ENCODE measurements at places on chromosomes 6 and 20. TPM values are rescaled to one million over a fixed set of nuclear protein-coding genes. Genes with fewer than 3 reads are reported as not detected.

DNA sequence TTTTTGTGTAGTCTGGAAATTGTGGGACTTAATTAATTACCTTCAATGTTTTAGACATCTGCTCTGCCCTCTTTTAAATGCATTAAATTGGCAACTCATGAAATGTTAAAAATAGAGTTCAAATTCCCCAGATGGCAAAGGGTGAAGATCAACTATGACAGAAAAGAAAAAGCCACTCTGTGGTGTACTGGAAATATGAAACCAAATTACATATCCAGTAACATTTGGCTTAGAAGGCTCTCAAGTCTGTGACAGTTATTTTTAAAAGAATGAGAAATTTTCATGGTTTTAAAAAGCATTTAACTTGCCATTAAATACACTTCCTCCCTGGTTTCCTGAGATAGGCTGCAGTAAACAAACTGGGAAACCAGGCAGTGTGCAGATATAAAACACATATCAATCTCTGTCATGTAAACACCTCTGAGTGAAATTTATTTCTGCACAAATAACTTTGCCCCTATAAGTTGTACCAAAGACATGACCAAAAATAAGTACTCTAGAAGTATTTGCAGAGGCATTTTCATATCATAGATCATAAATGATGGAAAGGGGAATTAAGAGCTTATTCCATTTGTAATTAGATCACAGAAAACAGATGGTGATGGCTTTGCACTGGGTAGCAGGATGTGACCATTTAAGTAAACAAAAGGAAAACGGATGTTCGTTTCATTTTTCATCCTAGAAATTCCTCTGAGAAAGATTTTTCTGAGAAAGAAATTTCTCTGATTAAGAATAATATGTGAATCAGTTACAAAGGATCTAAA is 360.1 kb downstream of the SAMD5 start:
- DNase-seq, result peak; percentile 63

DNA sequence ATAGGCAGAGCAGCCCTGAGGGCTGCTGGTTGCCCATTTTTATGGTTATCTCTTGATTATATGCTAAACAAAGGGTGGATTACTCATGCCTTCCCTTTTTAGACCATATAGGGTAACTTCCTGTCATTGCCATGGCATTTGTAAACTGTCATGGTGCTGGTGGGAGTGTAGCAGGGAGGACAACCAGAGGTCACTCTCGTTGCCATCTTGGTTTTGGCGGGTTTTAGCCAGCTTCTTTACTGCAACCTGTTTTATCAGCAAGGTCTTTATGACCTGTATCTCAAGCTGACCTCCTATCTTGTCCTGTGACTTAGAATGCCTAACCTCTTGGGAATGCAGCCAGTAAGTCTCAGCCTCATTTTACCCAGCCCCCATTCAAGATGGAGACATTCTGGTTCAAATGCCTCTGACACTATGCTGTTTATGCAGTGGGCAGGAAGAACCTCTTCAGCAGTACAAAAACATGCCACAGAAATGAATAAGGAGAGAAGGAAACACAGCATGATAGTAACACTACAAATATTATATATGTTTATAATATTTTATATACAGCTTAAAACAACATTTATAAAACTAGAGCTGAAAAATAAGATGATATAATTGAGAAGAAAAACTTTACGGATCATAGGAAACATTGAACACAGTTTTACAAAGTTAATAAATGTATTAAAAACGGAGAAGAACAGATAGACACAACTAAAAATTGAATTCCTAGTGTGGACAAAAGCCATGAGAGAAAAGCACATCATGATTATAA is 58.9 kb upstream of the SAMD5 start:
- DNase-seq, result no peak

DNA sequence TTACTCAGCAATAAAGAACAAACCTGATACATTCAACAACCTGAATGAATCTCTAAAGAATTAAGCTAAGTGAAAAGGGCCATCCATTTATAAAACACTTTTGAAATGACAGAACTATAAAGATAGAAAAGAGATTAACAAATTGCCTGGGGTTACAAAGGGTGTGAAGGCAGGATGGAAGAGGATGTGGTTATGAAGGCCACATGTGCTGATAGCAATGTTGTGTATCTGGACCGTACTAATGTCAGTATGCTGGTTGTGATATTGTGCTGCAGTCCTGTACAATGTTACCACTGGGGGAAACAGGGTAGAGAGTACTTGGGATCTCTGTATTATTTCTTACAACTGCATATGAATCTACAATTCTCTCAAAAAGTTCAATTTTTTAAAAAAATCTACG is 36.4 kb downstream of the ELOVL5 start:
- no peak for DNase-seq

The KCNK5 gene
- total RNA-seq, result 6.1 TPM

GRCh38 chr6:129292836-129293235 is 409.9 kb downstream of the LAMA2 start:
- DNase-seq, result no peak

DNA sequence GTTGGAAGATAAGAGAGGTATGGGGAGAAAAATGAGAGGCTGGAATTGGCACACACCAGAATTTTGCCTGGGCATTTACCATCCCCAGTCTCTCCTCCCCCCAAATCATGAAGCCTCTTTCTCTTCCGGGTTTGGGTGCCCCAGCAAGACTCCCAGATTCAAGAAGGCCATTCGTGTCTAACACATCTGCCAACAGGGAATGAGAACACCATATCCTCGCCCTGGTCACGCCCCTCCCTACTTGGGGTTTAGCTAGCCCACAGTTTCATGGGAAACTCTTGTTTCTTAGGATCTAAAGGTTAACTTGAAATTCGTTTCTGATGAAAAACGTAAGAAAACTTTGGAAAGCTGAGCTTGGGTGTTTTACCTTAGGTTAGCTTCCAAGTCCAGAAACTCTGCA is 105.5 kb upstream of the TMEM170B start:
- DNase-seq, result no peak

GRCh38 chr6:98498144-98498775 is 336.1 kb upstream of the POU3F2 start:
- no peak for DNase-seq

DNA sequence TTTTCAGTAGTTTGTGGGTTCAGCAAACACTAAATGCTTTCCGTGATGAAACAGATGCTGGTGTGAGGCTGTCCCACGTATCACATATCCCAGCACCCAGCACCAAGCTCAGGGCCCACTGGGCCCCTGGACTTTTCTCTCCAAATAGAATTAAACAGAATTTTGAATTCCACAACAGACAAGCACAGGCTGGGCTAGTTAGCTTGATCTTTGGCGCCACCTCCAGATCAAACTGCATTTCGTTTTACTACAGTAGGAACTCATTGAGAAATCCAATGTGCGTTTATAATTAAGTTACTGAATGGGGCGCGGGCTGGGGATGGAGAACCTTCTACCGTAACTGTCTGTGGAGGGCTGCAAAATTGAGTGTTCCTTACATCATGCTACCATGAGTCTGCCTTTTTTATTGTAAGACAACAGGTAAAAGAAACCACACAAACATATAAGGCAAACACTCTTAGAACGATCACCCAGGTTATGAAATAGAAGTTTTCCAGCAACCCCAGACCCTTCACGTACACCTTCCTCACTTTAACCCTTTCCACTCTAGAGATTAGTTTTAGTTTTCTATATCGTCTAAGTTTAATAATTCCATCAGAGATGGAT is 107.8 kb downstream of the ZFP64 start:
- peak; percentile 81 for DNase-seq

GRCh38 chr20:61965606-61966491 is 99.8 kb downstream of the TAF4 start:
- no peak for DNase-seq

DNA sequence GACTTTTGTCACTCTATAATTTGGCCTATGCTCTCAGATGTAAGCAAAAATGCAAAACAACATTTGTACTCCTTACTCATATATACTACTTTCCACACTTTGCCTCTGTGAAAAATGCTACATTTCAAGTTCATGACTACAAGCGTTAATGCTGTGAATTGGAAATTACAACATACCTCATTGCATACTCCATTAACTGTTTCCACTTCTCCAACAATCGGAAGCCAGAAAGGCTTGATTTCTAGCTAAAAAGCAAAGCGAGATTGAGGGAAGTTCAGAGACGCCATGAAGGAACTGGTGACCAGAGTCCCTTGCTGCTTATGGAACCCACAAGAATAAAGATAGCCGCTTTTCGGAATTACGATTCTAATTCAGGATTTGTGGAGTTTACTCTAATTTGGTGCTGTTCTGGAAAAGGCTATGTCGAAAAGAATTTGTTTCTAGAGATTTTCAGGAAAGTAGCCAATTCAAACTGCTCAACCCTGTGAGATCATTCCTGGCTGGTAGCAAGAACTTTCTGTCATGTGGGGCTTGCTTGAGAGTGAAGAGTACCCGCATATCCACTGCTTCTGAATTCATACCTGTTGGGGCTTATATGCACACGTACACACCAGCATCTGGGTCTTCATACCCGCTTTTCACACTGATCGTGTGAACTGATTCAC is 98.0 kb upstream of the CITED2 start:
- peak; percentile 61 for DNase-seq

DNA sequence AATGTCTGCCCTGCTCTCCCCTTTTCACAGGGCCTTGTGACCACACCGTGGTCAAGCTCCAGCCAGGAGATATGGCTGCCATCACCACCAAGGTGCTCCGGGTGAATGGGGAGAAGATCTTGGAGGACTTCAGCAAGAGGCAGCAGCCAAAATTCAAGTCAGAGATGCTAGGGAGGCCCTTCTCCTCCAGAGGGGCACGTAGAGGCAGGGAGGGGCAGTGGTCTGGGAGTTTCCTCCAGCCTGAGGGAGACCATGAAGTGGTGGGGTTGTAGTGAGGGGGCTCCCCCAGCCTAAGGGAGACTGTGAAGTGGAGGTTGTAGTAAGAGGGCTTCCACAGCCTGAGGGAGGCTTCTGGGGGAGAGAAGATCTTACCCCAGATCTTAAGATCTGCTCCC is 4.0 kb downstream of the DXO start:
- no peak for DNase-seq

DNA sequence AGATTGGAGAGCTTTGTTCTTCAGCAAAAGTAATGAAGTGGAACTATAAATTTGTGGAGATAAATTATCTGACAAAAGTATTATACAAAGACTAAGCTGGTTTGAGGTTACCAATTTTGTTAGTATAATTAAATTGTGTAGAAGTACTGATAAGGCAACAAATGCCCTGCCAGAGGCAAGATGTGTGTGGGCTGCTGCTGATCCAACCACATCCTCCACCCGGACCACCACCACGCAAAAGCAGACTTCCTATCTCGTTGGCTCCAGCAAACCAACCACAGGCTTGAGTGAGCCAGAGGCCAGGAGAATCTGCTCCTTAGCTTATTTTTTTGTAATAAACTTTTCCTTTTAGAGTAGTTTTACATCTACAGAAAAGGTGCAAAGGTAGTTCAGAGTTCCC is 1.1 kb upstream of the MYLK4 start:
- no peak for DNase-seq

GRCh38 chr20:44585057-44585963 is 2.9 kb downstream of the PKIG start:
- DNase-seq, result no peak

- DNase-seq, result no peak
These were observed 61.9 kb upstream of the BTN3A2 start for GRCh38 chr6:26302941-26303559.

GRCh38 chr6:19395316-19395715 is 441.9 kb upstream of the ID4 start:
- DNase-seq, result no peak

- DNase-seq, result peak; percentile 45
These were observed 423.7 kb upstream of the MARCKS start for GRCh38 chr6:113433335-113433991.

DNA sequence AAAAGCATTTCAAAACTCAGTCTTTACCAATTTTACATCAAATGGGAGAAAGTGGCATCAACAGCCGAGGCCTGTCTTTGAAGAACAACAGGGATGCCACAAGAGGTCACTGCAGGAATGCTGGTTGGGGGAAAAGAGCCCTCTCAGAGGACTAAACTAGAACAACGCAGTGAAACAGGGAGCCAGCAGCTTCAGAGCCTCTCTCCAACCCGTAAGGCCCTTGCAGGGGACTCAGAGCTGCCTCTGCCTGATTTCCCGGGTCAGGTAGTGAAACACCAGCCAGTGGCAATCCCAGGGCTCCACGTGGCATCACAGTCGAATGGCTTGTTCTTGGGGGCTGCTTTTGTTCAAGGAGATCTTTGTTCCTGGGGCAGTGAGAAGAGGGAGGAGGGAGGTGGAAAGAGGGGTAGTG is 55.0 kb upstream of the KCNK16 start:
- peak; percentile 88 for DNase-seq

DNA sequence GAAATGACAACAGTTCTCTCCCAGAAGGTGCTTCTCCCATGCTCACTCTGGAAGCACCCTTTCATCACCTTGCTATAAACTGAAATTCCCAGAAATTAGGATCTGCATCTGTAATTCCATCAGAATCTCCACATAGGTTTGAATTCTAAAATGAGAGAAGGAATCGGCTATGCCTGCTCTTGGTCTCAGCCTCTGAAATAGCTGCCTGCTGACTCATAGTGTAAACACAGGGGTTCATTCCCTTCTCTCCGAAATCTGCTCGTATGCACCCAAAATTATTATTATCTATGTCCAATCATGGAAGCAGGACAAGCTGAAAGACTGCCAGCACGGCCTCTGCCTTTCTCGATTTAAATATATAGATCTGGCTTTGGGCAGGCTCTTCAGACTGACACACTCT is 74.6 kb upstream of the TAB2 start:
- no peak for DNase-seq

Data from tongue (tissue), 3 donors.